ENCODE measurements at places on chromosomes 2 and 18.

DNA sequence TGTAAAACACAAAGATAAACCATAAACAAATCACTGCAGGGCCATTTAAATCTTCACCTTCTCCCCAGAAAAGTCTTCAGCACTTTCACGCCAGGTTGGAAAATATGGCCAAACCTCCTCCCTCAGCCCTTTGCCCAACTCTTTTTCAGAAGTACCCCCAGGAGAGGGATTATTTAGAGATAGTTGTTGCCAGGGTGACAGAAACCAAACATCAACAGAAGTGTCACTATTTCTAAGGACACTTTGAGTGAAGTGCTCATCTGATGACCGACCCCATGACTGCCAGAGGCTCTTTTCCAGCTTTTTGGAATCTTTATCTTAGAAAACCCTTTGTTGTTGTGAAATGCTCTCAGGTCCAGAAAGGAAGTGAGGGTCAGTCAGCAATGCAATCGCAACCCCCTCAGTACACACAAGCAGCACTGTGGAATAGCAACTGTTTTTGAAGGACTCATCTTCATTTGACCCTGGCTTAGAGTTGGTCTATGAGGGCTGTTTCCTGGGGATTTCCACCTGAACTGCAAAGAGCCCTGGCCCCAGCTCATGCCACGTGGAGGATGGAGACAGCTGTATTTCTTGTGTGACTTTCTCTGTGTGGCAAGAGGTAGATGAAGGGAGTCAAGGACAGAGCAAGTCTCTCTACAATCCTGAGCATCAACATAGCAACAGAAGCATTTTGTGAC, 114.0 kb upstream of the STON1 start:
- no peak for DNase-seq

DNA sequence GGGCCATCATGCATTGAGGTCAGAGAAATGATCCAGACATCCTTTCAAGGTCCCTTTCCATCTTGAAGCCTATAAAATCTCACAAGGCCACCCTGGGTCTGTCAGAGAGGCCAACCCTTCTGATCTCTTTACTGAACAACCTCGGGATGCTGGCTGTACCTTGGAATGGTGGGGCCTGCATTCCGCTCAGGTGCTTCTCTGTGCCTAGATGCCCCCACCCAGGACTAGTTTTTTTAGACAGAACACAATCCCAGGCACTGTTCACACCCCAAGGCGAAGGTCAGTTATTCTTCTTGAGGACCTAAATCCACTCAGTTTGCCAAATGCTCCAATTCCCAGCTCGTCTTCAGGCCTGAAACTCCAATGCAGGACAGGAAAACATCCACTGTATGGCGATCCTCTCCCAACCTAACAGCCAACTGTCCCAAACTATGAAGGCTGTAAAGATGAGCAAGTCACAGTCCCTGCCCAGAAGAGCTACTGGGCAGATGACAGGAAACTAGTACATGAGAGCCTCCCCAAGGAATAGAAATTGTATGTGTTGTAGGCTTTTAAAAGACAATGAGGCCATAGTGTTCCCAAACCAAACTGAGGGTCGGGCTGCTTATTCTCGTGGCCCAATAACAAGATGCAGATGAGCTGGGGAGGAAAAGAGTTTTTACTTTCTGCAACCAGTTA, 154.4 kb upstream of the ACAA2 start:
- no peak for DNase-seq

DNA sequence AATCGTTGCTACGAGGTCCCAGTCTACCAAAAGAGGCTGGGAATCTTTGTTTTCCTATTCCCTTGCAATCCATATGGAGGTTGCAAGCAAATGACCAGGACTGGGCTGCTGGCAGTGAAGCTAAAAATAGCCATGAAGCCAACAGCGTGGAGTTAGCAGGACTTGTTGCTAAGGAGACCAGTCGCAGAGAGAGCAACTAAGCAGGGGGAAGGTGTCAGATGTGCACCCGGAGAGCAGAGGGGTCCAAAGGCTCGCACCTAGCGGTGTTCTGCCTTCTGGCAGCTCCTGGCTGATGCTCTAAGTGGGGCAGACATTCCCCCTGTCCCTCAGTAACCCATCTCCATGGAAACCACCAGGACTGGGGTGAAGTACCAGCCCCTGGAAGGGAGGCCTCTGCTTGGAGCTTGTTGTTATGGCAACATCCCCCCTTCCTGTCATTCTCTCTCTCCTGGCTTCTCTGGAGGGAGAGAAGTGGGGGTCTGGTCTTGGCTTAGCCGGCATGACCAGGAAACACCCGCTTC, 84.6 kb downstream of the DNMT3A start:
- no peak for DNase-seq

- no peak for DNase-seq
Measured at GRCh38 chr2:8107621-8108378, 574.1 kb upstream of the ID2 start.

GRCh38 chr2:227160164-227160563, 3.8 kb downstream of the COL4A4 start:
- no peak for DNase-seq

DNA sequence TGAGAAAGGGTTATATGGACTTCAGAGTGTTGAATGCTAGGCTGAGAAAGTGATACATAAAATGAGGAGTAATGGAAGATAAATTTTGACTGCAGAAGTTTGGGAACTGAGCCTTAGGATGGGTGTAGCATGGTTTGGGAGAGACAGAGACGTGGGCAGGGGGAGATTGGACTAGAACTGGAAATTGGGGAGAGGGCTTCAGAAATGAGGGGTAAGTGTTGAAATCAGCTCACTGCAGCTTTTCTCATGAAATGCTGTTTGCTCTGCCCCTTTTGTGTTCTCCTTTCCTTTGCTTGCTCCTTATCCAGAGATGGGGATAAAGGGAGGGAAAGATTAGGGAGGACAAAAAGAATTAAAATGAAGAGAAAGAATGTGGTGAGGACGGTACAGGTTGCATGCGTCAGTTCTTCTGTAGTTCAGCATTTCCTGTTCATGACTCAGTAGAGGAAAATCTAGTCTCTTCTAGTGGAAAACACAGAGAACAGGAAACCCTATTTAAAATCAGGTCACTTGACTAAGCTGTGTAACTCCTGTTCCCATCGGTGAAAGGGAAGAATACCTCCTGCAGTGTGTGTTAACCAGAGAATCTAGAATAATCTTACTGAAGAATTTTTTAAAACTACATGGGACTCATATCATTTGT, 105.6 kb downstream of the CRIM1 start:
- no peak for DNase-seq

GRCh38 chr2:692767-693166, 15.6 kb upstream of the TMEM18 start:
- no peak for DNase-seq

GRCh38 chr18:21741562-21742314, 1.1 kb downstream of the MIB1 start:
- no peak for DNase-seq

- DNase-seq: no peak
Measured at GRCh38 chr2:158319269-158319668, 137.3 kb downstream of the CCDC148 start.

GRCh38 chr2:21288739-21289520, 165.2 kb downstream of the TDRD15 start:
- DNase-seq: no peak

DNA sequence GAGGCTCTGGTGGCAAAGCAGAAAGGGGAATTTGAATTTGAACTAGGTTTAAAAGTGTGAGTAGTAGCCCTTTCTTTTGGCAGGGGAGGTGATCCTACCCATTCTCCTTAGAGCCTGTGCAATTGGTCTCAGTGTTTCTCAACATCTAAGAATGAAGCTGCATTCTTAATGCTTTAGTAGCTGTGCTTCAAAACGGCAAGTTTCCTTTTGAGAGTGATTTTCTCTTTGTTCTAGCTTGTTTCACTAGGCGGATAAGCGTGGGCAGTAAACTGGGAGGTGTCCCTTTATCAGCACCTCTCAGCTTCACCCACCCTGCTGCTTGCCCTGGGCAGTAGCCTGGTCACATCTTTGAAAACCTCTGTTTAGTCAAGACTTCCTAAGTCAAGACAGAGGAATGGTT, 6.7 kb downstream of the CRIM1 start:
- DNase-seq: no peak

GRCh38 chr2:15643791-15644585, 52.3 kb downstream of the DDX1 start:
- DNase-seq: no peak

DNA sequence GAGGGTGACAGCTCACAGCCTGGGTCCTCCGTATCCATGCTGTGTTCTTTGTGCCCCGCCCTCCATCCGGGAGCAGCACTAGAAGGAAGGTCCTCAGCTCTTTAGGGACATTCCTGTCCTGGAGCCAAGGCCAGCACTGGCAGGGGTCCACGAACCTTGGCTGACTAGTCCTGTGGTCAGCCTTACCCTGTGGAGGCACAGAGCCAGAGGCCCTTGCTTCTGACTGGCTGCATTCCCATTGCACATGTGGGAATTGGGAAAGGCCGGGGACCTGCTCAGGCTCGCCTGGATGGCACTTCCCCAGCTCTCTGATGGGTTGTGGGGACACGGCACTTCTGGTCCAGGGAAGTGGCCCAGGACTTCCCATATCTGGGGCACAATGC, 24.9 kb upstream of the RHOB start:
- DNase-seq: no peak

DNA sequence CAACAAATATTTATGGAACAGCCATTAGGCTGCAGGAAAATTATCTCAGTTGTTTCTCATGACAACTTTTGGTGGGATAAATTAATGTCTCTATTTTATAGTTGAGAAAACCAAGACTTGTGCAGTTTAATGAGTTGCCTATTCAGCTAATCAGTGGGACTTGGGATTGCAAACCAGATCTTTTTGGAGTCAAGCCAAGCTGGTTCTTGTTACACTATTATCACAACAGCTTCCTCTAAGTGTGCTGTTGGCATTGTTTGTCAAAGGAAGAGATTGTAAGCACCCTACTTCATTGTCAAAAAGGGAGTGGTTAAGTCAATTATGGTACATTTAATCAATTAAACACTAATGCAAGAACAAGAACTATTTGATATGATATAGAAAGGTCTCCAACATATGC, 119.2 kb downstream of the PAX3 start:
- DNase-seq: no peak

DNA sequence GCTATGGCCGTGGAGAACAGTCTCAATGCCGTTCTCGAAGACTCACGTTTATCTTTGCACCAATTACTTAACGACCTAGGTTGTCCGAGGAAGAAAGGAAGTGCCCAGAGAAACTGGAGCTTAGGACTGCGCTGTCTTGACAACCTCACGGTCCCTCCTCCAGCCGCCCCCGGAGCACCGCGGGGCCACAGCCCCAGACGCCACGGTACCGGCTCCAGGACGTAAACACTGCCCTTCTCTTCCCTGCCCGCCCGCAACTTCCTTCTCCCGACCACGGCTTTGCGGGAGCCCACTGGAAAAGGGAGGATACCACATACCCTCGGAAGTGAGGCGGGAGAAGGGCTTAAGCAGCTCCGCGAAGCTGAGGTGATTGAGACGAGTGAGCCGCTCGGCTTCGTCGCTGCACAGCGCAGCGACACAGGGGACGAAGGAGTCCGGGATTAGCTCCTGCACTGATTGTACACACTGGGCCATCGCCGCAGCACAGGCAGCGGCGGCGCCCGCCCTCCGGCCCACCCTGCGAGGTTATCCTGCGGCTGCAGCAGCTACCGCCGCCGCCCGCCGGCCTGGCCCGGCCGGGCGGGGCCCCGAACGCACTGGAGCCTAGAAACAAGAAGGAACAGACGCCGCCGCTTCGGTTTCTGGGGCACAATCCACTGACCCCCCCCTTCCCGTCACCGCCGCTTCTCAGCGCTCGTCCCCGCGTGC, 483 bp downstream of the TRAPPC8 start:
- DNase-seq: peak; percentile 0

- no peak for DNase-seq
Measured at GRCh38 chr18:21634588-21635199, 22.6 kb downstream of the SNRPD1 start.

DNA sequence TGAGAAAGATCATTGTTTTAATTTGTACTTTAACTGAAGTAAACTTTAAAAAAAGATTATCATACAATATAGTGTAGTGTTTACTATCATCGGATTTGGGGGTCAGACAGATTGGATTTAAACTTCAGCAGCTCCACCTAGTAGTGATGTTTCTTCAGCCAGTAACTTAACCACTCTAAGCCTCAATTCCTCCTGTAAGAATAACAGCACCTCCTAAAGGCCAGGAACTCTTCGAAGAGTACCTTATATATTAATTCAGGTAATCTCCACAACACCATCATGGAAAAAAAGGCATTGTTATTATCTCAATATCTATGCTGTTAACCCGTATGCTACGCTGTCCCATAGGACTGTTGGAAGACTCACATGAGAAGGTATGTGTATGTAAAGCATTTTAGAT, 69.0 kb upstream of the DLGAP1 start:
- no peak for DNase-seq

GRCh38 chr18:80253871-80254492, 6.7 kb upstream of the PARD6G start:
- DNase-seq: no peak

GRCh38 chr2:40271094-40271493, 180.8 kb downstream of the SLC8A1 start:
- DNase-seq: no peak

DNA sequence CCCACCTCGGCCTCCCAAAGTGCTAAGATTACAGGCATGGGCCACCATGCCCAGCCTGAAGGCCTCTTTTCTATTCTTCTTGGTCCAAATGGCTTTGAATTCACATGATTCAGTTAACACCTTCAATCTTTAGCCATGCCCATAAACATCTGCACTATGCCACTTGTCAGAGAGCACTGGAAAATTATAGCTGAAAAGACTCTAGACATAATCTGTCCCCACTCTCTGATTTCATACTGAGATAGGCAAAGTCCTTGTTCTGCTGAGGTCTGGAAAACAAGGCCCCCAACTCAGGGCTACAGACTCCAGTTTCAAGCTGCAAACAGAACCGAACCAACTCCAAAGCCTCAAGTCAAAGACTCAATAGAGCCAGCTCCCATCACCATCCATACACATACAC, 170.7 kb downstream of the ANTXR1 start:
- no peak for DNase-seq

DNA sequence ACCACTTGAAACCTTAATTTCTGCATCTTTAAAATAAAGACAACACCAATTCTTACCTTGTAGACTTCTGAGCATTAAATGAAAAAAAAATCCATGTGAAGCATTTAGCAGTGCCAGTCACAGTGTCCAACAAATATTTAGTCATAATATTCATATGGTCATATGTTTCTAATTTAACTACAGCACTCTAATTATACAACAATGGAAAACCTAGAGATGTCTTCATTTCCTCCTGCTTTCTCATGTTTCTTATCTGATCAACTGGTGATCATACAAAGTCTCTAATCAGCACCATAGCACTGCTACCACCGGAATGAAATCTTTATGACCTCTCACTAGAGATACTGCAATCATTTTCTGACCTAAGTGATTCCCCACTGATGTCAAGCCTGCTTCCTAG, 10.2 kb upstream of the SCN3A start:
- DNase-seq: no peak

GRCh38 chr2:192413812-192414681, 219.3 kb upstream of the TMEFF2 start:
- no peak for DNase-seq

GRCh38 chr2:20424300-20425290, 22.3 kb upstream of the RHOB start:
- no peak for DNase-seq

All from stimulated activated CD8-positive, alpha-beta memory T cell treated with anti-CD3 and anti-CD28 coated beads, Interleukin-7, amount 100 ng/mL, for 1 hour (primary cell).